CD4-positive, alpha-beta T cell (primary cell): ENCODE measurements at places on chromosomes 4 and X.

GRCh38 chrX:19758539-19758938 lies 128.9 kb downstream of the SH3KBP1 start:
- DNase-seq = no peak

GRCh38 chr4:161936625-161937550 lies 226.9 kb downstream of the FSTL5 start:
- no peak for DNase-seq

- no peak for DNase-seq
These were observed 37.9 kb downstream of the EREG start for GRCh38 chr4:74402692-74403456.

- no peak for DNase-seq
These were observed 55.3 kb downstream of the PDS5A start for GRCh38 chr4:39922399-39922798.

DNA sequence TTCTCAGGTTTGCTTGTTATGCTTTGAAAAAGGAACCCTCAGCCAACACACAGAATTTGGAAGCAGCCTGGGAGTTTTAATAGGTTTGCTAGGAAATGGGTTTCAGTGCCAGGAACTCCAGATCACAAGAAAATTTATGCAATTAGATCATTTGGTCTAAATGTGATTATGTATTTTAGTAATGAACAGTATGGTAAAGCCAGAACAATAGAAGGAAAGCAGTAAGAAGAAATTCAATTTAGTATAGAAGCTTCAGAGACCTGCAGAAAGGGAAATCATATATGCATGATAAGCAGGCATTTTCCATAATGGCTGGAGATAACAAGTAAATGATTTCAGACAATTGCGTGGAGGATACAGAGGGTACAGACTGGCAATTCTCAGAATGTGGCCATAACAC lies 184.7 kb downstream of the KCNIP4 start:
- DNase-seq = no peak

DNA sequence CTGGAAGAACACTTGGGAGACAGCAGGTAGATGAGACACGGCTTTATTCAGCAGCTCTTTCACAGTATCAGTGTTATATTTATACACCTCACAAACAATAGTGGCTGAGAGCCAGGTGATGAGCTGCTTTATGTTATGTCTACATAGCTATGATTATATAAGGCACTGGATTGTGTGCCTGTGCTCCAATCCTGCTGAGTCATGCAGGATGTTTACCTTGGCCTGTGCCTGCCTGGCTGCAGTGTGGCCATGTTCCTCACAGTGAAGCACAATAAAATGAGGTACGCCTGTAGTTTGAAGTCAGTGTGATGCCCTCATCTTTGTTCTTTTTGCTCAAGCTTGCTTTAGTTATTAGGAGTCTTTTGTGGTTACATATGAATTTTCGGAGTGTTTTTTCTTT lies 31.3 kb downstream of the CXCL13 start:
- DNase-seq = no peak

DNA sequence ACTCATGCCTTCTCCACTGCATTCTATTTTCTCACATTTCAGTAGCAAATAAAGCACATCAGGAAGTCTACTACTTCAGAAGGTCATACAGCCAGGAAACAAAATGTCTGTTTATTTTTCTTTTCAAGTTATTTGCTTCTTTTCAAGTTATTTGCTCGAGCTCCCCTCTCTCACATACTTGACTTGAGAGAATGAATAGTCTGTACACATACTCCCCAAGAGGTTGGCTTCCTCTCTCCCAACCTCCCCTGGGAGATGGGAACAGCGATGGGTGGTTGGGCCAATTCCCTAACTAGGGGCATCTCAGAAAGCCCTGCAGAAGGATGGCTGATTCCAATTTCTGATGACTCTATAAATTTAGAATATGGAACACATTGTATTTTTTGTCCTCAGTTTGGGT lies 64.7 kb upstream of the PTPN13 start:
- no peak for DNase-seq

- no peak for DNase-seq
These were observed 131.0 kb upstream of the KLF3 start for GRCh38 chr4:38532908-38533499.

DNA sequence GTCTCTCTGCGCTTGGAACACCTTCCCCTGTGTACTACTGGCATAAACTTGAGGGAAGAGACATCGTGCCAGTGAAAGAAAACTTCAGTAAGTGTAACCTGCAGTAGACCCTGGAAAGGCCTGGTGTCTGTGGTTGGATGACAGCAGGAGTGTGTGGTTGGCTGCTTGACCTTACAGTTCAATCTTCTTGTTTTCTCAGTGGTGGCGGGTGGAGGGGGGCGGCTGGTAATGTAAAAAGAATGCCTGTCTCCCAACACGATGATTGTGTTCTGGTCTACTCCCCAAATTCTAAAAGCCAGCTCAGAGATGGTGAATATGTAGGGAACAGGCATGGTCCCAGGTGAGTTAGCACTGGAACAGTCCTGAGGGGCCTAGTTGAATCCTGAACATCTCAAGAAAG lies 18.6 kb downstream of the PSMD10 start:
- no peak for DNase-seq

DNA sequence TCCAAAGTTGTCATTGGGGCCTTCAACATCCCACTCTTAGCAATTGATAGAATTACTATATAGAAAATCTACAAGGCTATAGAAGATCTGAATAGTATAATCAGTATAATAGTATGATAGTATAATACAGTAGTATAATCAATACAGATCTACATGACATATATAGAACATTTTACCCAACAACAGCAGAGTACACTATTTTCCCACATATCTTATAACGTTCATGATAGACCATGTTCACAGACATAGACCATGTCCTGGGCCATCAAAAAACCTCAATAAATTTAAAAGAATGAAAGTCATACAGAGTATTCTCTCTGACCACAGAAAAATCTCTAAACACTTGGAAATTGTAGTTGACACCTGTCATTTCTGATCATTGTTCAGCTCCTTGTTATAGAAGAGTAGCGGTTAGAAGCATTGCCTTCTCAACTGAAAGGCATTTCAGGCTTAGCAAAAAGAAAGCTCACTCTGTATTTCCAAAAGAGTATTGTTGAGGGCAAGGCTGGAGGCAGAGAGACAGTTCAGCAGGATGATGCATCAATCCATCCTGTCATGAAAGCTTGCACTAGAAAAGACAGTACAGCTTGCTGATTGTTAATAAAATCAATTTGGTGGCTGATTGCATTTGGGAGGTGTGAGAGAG lies 38.8 kb upstream of the ARMCX5 start:
- DNase-seq = no peak
